Hematopoietic multipotent progenitor cell treated with erythropoietin and hydrocortisone succinate and interleukin-3 and kit ligand, for 8 days (in vitro differentiated cells): ENCODE measurements at places on chromosomes 2 and 18.

DNA sequence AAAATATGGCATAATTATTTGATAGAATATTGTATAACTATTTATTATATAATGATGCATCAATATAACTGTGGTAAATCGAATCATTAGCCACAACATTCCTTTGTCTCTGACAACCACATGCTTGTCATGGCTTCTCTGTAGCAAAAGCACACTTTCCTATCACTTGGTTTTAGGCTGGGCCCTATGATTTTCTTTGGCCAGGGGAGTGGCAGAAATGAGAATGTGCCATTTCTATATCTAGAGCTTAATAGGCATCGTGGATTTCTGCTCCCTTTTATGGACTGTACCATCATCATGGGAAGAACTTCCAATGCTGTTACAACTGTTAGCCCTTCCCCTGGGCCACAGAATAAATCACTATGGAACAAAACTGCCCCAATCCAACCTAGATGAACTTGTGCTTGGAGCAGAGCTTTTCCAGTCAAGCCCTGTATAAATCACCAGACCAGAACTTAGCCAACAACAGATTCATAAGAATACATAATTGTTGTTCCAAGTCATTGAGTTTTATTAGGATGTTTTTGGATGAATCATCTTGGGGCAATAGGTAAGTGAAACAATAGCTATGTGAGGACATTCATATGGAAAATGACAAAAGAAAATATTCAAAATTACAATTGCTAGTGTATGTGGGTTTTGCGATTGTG, 715.8 kb downstream of the ERBB4 start:
- no peak for DNase-seq

GRCh38 chr2:102313950-102314349, 2.6 kb downstream of the IL1RL1 start:
- no peak for DNase-seq

DNA sequence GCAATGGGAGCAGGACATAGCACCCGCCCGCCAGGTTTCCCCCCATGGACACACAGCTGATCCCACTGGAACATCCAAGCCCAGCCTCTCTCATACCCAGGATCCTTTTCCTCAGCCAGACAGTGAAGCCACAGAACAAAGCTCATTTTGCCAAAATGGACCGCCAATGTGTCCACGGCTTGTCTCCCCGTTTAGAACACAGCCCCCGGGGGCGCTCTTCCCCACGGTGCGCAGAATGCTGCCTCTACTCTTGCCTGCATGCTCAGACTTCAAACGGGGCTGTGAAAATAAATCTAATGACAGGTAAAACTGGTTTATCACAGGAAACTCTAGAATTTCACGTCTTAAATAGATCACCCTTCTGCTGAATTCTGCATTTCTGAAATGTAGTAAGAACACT, 548.5 kb upstream of the ID2 start:
- no peak for DNase-seq

GRCh38 chr2:241931976-241932898, 62.7 kb downstream of the RTP5 start:
- no peak for DNase-seq

GRCh38 chr18:42533009-42533575, 578.1 kb downstream of the PIK3C3 start:
- DNase-seq: no peak

GRCh38 chr2:120740375-120740764, 4.7 kb downstream of the GLI2 start:
- DNase-seq: no peak

GRCh38 chr2:102514061-102514785, 41.2 kb downstream of the SLC9A4 start:
- DNase-seq: no peak

GRCh38 chr18:55856229-55856628, 268.2 kb upstream of the TCF4 start:
- no peak for DNase-seq

GRCh38 chr2:158889135-158889853, 79.1 kb upstream of the TANC1 start:
- DNase-seq: no peak

GRCh38 chr18:27750014-27750413, 426.9 kb downstream of the CDH2 start:
- no peak for DNase-seq

DNA sequence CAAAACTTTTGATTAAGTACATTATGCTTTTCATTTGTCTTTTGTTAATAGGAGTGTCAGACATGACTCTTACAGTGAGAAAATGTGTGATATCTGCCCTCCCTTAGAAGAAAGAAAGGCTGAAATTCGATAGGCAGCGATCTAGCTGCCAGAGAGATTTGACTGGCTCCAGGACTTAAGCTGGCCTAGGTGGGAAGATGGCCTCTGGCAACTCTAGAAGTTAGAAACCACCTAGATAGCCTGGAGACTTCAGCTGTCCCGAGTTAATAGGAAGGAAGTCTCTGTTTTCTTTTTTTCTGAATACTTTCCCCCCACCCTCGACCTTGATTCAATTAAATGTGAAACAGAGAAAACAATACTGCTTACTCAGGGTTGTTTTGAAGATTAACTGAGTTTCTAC, 1194.7 kb upstream of the CRIM1 start:
- no peak for DNase-seq

DNA sequence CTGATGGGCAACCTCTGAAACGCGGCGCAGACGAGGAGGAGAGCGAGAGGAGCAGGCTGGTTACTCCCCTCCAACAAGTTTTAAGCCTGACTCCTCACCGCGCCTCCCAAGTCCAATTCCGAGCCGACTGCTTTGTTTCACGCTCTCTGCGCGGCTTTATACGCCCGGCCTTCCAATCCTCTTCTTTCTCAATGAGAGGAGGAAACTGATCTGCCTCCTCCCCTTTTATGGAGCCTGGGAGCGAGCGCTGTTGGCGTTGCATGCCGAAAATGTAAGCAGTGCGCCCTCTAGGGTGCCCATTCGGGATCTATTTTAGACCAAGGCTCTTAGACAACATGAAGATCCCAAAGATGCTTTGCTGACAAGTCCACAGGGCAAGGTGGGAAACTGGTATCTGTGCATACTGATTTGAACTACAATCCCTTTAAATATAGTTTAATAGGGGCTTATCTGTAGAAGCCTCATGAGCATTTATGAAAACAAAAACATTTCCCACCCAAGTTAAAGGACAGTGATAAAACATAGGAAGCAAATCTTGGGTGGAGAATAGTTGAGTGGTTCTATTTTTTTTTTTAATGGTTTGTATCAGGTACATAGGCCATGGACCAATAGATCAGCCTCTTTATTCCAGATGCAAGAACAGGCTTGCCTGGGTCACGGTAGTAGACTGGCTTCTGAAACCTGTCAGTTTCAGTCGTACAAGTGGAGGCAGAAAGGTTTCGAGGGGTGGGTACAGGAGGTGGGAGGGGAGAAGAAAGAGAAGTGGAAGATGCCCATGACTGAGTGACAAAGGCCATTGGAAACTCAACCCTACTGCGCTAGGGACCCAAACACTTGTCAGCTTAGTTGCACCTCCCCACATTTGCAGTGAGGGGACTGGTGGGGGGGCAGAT, at the start of gene RND3:
TSS of gene RND3 (minus strand) at position 131 of the 893 bp plus-strand sequence. CDS start 250 bp downstream, outside the sequence.
- DNase-seq: peak; percentile 70

DNA sequence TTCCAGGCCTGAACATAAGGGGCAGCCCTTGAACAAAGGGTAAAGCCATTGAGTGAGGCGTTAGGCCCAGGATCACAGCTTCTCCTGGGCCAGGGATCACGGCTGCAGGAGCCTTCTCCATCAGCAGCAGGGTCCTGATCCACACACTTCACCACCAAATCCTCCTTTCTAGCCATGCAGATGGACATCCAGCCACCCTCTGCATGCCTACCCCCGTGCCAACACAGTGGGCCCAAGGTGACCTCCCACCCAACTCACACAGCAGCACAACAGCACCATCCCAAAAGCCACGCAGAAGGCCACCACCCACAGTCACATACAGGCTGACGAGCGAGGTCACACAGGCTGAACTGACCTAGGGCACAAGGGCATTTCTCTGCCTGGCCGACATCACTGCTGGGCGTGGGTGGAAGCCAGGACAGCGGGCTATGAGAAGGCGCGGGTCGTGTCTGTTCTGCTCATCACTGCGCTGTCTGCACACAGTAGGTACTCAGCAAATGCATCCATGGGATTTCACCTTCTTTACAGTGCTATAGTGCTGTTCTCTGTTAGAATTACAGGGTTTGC, 31.2 kb downstream of the TFCP2L1 start:
- DNase-seq: no peak

- no peak for DNase-seq
These were observed 243.8 kb downstream of the DLGAP1 start for GRCh38 chr18:4211111-4211837.

DNA sequence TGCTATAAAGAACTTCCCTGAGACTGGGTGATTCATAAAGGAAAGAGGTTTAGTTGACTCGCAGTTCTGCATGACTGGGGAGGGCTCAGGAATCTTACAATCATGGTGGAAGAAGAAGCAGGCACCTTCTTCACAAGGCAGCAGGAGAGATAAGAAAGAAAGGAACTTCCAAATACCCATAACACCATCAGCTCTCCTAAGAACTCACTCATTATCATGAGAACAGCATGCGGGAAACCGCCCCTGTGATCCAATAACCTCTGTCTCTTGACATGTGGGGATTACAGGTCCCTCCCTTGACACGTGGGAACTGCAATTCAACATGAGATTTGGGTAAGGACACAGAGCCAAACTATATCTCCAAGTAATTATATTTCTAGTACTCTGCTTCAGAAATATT, 163.8 kb upstream of the CDH20 start:
- no peak for DNase-seq

DNA sequence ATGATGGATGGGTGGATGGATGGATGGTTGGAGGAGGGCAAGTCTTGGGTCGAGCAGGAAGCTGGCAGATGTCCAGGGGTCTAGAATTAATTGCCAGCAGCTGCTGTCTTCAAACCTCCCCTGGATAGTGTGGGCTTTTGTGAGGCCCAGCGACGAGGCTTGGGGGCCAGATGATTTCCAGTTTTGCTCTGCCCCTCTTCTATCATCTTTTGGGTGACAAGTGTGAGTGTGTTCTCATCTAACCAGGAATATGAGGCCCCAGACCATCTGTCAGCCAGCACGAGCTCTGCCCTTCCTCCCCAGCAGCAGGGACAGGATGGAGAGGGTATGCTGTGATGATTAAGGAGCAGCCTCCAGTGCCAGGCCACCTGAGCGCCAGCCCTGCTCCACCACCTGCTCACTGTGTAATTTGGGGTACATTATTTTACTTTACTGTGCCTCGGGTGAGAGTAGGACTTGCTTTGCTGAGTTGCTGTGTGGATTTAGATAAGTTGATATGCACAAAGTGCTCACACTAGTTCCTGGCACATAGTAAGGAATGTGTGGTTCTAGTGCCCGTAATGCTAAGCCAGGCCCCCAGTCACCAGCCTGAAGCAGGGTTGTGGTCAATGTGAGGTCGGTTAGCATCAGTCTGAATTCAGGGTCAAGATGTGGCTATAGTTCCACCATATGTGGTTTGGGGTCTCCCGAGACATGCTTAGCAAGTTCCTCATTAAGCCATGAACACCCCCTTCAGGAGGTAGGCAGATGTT, 251.1 kb downstream of the CYP26B1 start:
- no peak for DNase-seq

- DNase-seq: no peak
These were observed 648.0 kb downstream of the SLC4A3 start for GRCh38 chr2:220275454-220275853.

DNA sequence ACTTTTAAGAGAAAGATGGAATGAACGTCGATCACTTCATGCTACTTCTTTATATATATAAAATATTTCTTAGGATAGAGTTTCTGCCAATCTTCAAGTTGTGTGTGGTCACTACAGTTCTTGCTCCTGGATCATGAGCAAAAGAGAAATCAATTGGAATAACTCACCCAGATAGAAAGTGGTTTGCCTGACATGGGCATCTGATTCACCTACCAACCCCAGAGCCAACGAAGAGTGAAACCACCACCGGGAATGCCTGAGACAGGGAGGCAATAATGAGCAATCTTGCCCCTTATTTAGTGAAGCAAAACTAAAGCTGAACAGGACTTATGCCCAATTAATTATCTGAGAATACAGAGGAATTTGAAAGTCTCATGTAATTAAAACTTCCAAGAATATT, 250.2 kb upstream of the REG3G start:
- no peak for DNase-seq

- DNase-seq: no peak
These were observed 73.6 kb downstream of the GTF3C3 start for GRCh38 chr2:196725882-196726281.

- no peak for DNase-seq
These were observed 19.8 kb downstream of the SMIM21 start for GRCh38 chr18:75407468-75408437.
